Activated T-helper 1 cell treated with anti-CD3 and anti-CD28 coated beads, Interleukin-2, amount 50 U/mL, for 16 hours (primary cell): ENCODE measurements at places on chromosomes 5 and 9.

DNA sequence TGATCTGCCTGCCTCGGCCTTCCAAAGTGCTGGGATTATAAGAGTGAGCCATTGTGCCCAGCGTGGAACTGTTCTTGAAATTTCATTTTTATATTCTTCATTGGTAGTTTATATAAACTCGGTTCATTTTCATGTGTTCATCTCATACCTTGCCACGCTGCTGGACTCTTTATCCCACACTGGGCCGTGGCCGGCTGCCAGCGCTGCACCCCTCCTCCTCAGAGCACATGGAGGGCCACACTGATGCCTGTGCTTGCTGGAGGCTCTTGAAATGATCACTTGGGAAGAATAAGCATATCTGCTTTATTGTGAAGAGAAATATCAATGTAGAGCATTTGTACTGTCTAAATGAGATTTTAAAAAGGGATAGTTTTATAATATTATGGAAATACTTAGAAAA, 69.5 kb downstream of the EHMT1 start:
- DNase-seq = no peak

DNA sequence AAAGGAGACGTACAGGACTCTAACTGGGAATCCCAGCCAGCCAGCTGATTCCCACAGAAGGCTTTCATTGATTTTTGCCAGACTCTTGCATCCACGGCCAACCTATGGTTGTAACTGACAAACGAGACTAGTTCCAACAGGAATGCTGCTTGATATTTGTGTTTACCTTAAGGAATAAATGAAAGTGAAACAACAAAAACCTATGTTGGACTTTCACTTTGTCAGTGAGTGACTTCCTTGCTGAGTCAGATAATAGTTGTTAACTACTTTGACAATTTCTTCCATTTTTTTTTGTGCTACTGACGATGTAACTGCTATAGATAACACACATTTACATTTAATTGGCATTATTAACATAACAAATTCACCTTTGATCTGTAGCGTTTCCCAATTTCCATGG, 63.4 kb upstream of the LRRTM2 start:
- no peak for DNase-seq

- DNase-seq = no peak
These were observed 61.2 kb downstream of the MCTP1 start for GRCh38 chr5:95223566-95224258.

DNA sequence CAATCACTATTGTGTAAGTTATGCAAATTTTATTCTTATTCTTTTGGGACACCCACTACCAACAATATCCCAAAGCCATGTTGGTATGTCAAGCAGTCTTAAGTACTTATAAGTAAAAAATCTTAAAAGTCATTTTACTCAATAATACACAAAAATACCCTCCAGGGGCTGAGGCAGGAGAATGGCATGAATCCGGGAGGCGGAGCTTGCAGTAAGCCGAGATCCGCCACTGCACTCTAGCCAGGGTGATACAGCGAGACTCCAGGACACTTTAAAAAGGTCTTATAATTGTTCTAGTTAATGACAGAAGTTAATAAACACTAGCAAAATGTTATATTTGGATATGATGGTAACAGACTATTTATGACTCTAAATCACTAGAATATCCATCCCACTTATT, 16.8 kb downstream of the CLINT1 start:
- no peak for DNase-seq

- DNase-seq = no peak
These were observed 3.1 kb upstream of the ZSWIM6 start for GRCh38 chr5:61328791-61329549.

DNA sequence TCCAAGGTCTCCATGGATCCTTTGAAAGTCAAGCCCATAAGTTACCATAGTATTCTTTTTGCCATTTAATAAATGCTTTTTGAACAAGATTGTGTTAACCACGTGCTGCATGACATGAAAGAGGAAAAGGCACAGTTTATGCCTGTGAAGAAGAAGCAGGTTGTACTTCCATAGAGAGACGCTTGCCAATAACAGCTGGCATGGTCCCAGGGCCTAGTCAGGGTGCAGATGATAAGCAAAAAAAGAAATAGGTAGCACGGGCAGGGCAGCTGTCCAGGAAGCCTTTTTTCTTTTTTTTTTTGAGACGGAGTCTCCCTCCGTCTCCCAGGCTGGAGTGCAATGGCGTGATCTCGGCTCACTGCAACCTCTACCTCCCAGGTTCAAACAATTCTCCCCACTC, 71.8 kb upstream of the CLINT1 start:
- DNase-seq = no peak

DNA sequence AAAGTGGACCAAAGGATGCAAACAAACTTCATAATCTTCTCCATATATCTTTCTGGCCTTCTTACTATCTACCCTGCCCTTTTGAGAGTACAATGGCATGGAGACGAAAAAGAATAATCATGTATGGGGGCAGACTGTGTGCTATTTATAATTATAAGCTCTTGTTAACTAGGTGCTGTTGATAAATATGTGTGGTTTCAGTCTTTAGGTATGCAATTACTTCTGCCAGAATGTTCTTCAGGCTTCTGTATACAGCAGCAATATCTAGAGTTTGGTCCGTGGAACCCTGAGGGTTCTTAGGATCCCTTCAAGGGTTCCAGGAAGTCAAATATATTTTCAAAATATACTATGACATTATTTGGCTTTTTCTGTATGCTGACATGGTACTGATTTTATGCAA, 20.5 kb upstream of the PRR16 start:
- no peak for DNase-seq

DNA sequence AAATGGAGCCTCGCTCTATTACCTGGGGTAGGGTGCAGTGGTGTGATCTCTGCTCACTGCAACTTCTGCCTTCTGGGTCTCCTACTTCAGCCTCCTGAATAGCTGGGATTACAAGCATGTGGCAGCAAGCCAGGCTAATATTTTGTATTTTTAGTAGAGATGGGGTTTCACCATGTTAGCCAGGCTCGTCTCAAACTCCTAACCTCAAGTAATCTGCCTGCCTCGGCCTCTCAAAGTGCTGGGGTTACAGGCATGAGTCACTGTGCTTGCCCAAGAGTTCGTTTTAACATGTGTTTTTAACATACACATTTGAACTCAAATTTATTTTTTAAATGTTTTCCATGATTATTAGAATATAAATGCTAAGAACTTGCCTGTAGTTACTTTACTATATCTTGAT, 34.2 kb downstream of the MARCHF6 start:
- no peak for DNase-seq

DNA sequence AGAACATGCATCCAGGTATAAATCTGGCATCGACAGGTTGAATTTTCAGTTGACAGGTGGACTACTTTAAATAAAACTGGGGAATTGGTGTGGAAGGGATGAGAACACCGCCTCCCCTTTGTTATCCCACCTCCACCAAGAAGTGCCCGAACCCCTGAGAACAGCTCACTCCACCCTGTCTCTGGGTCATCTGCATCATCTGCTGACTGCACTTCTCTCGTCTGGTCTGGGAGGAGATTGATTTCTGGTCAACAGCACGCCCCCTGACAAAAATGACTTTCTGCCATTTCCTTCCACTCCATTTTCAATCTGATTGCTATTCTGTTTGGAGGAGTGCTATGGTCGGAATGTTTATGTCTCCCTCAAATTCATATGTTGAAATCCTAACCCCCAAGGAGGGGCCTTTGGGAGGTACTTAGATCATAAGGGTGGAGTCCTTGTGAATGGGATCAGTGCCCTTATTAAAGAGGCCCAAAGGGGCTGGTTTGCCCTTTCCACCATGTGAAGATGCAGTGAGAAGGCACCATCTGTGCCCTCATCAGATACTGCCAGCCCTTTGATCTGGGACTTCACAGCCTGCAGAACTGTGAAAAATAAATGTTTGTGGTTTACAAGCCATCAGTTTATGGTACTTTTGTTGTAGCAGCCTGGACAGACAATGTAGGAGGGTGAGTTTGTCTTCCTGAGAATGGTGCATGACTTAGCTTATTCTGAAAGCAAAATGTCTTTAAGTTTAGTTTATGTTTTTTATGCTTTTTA, 145.7 kb downstream of the EGFLAM start:
- no peak for DNase-seq

DNA sequence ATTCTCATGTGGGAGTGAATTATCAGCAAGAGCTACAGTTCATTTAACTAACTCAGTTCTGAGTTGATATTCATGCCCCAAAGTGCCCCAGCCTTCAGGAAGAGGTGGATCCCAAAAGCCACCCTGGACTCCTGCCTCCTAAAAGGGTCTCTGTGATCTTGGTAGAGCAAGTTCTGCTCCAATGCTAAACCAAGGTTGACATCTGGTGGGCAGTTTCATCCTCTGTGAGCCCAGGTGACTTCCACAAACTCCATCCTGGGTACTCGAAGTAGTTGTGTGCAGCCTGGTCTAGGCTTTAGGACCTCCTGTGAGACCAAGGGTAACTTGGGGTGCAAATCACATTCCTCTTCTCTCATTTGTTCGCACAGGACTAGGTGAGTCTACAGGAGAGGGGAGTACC, 816.8 kb downstream of the MTRR start:
- no peak for DNase-seq

DNA sequence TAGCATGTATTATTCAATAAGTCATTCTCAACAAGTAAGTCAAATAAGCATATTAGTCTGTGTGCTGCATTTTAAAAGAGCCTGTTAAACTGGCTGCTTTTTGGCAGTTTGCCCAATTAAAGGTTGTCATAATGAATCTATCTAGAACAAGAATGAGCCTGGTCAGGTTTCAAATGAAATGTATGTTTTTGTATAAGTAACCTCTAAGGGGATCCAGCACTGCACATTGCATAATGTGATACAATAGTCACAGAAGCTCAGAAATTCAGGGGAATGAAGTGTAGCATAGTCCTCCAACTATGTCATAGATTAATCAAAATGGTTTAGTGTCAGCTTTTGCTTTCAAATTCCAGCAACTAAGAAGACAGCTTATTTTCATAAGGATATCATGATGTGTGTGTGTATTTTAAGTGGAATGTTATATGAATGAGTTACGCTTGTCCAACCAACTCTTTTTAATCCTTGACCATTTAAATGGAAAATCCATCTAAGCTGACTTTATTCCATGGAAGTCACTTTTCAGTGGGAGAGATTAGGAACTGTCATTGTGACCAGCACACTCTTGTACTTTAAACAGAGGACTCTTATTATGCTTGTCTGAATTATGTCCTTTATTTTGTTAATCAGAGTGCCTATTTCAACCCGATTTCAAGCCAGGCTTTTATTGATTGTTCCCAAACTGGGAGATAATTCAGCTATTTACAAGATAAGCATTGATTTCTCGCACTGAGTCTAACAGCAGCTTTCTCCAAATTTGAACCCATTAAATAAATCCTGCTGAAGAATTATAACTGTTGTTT, 283.9 kb upstream of the ADAMTSL1 start:
- DNase-seq = no peak

GRCh38 chr9:131709771-131710431, 30.0 kb downstream of the RAPGEF1 start:
- no peak for DNase-seq

DNA sequence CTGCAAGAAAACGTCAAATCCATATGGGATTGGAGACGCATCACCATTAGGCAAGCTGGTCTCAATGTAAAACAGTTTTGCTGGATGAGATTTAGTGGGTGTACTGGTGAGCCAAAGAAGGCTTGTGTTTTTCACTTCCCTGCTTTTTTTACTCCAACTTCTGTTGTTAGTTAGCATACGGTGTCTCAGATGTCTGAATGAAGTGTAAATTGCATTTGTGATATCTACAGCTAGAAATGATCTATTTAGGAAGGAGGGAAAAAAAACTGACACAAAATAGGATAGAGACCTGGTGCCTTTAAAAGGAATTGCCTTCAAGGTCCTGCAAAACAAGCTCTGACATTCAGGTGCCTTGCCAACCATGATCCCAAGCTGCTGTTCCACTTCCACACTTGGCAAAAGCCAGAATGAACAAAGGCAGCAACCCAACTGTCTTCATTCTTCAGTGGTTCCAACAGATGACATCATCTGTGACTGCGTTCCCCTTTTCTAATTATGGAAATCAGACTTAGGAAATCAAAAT, 104.2 kb upstream of the RAI14 start:
- DNase-seq = no peak

- DNase-seq = no peak
These were observed 396.6 kb downstream of the TLR4 start for GRCh38 chr9:118100529-118101419.

GRCh38 chr5:135625486-135625885, 46.7 kb upstream of the CXCL14 start:
- no peak for DNase-seq

DNA sequence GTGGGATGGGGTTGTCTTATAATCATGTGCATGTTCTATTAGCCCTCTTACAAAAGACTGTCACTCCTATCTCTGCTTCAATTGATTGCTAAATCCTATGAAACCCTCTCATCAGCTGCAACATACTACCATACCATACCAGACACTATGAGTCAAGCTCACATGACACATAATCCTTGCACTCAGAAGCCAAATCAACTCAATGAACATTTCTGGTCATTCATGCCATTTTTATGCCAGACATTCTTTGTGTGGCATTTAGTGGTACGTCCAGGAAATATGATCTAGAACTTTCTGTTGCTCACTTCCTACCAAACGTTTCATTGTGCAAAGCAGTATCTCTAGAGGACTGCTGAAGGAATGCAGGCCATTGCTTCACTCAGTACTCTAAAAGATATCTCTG, 159.2 kb upstream of the GNA14 start:
- no peak for DNase-seq

GRCh38 chr5:138273834-138274188, 610 bp downstream of the GFRA3 start:
- DNase-seq = no peak

GRCh38 chr9:21580636-21581378, 98.7 kb upstream of the IFNE start:
- no peak for DNase-seq

DNA sequence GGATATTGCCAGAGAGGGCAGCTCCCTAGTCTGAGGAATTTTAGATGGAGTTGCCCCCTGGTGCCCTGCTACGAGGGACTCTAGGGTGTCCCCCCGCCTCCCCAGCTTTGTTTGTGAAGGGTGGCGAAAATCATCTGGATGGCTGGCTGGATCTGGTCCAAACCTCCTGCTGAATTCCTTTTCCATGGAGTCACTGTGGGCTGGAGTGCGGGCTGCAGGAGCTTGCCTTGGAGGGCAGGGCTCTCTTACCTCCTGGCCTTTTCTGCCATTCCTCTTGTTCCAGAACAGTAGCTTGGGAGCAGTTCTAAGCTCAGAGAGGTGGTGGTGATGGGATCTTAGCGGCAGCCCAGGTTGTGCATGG, 2.1 kb downstream of the SYNPO start:
- no peak for DNase-seq

- no peak for DNase-seq
These were observed 1.4 kb downstream of the CDC37L1 start for GRCh38 chr9:4680750-4681149.

DNA sequence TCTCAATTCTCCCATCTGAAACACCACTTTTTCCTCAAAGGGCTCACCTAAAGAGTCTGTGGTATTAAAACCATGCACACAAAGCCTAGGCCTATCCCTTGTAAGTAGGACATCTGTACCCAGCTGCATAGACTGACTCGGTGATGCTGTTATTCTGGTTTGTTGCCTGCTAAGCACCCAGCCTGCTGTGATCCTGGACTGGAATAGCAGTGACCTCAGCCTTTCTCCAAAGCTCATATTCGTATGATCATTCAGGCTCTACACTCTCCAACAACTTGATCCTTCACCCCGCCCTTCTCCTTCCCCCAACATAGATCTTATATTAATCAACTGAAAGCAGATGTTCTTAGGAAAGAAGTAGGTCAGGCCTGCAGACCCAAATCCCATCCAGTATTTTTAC, 81.4 kb upstream of the WWC1 start:
- no peak for DNase-seq
